ENCODE measurements at places on chromosomes 1 and 21.
A peak's percentile ranks its signal among the peaks of the same experiment; 100 is the strongest.

GRCh38 chr1:81509594-81509993, 291.1 kb upstream of the ADGRL2 start:
- no peak for DNase-seq

GRCh38 chr1:116382857-116383483, 9.9 kb downstream of the ATP1A1 start:
- DNase-seq = no peak

DNA sequence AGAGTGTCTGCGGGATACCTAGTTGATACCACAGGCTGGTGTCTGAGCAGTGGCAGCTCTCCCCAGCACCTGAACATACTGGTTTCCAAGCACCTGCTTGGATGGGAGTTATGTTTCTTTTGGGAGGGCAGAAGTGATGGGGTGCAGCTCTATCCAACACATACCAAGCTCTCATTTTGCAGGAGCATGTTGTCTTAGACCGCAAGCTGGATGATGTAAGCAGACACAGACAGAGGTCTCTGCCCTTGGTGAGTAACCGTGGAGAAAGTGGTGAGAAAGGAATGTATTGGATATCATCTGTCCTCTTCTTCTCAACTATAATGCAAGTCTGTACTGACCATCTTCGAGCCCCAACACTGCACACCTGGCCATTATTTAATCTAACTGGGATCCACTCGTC, 37.4 kb downstream of the ZNF496 start:
- no peak for DNase-seq

DNA sequence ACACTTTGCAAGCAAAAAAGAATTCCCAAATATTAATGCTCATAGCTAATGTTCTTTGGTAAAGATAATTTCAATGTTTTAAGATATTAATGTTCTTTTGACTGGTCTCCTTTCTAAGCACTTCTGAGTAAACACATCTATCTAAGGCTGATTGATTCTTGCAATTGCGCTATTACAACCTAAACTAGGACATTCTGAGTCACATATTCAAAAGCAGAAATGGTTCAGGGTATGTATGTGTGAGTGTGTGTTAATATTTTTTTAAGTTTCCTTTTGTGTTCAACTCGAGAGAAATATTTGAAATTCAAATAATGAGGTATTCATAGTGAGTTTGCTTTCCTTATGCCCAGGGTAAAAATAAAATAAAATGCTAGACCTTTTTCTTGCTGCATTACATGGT, 203.6 kb upstream of the GRIK3 start:
- no peak for DNase-seq

- no peak for DNase-seq
Observed at GRCh38 chr1:90144820-90145219, 149.9 kb downstream of the ZNF326 start.

DNA sequence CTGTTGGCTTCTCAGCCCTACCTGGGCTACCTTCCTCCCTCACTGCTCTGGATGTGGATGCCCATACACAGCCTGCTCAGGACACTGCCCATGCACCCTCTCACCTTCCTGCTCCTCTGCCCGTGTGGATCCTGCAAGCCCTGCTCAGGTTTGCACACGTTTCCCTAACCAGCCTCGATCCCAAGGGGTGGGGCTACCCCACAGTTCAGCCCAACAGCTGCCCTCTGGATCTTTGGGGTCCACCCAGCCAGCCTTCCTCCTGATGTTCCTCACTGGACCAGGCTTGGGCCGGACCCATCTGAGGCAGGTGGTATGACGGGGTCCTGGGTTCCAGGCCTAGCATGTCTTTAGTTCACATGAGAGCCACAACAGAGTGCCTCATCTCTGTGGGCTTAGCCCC, 4.7 kb downstream of the TMEM54 start:
- DNase-seq = no peak

GRCh38 chr1:96472471-96472870, 249.1 kb upstream of the PTBP2 start:
- peak; percentile 49 for DNase-seq

- no peak for DNase-seq
Observed at GRCh38 chr1:66296951-66297350, 237.0 kb upstream of the SGIP1 start.

GRCh38 chr1:5826601-5827000, 165.6 kb downstream of the NPHP4 start:
- no peak for DNase-seq

DNA sequence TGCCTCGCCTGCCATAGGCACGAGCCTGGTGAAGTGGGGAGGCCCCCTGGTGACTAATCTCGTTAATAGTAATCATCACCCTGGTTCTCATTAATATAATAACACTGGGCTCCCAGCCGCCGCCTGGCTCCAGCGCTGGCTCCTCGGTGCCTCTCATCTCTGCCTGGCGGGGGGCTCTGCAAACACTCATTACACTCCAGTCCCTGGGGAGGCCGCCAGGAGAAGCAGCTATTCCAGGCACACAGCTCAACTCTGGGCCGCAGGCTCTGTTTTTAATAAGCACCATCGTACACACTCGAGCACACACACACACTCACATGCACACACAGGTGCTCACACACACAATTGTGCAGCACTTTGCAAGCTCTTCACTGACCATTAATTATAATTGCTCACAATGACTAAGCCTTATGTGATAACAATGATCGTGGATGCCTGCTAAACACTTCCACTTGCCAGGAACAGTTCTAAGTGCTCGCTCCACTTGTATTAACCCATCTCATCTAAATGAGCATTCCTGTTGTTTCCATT, 52.2 kb downstream of the SDC3 start:
- DNase-seq = no peak

DNA sequence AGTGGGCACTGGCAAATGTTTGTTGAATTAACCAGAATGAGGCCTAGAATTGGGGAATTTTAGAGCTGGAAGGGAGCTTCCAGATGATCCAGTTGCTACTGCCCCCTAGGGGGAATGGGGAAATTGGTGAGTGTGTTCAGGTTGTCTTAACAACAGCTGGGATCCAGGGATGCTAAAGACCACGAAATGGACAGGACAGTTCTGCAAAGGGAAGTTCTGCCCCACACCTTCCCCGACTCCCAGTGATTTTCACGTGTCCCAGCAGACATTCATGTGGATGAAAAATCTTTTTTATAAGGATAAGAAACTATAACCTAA, 33.9 kb downstream of the TRIM62 start:
- no peak for DNase-seq

- DNase-seq = peak; percentile 41
Observed at GRCh38 chr21:45265721-45266517, 21.8 kb downstream of the POFUT2 start.

- DNase-seq = no peak
Observed at GRCh38 chr1:83693427-83694126, 305.4 kb downstream of the TTLL7 start.

GRCh38 chr1:25748531-25749205, 51.3 kb upstream of the SELENON start:
- DNase-seq = no peak

DNA sequence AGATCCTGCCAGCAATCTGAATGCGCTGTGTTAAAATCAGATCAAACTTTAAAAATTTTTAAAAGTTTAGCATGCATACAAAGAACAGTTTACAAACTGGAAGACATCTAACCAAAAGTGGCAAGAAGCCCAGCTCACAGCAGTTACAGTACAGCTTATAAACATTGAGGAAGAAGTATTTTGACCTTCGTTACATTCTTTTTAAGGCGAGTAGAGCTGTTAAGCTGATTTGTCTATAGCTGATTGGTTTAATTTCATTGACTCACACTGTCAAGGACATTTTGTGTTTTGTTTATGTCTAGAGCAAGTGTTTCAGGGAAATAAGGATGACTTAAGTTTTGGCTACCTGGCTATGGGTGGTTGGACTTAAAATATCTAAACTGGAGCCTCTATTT, 3.0 kb upstream of the PGM1 start:
- DNase-seq = no peak

All from SJSA1 (cell line).